Tibial artery (tissue), 4 donors: ENCODE measurements at places on chromosomes 6 and 20.

DNA sequence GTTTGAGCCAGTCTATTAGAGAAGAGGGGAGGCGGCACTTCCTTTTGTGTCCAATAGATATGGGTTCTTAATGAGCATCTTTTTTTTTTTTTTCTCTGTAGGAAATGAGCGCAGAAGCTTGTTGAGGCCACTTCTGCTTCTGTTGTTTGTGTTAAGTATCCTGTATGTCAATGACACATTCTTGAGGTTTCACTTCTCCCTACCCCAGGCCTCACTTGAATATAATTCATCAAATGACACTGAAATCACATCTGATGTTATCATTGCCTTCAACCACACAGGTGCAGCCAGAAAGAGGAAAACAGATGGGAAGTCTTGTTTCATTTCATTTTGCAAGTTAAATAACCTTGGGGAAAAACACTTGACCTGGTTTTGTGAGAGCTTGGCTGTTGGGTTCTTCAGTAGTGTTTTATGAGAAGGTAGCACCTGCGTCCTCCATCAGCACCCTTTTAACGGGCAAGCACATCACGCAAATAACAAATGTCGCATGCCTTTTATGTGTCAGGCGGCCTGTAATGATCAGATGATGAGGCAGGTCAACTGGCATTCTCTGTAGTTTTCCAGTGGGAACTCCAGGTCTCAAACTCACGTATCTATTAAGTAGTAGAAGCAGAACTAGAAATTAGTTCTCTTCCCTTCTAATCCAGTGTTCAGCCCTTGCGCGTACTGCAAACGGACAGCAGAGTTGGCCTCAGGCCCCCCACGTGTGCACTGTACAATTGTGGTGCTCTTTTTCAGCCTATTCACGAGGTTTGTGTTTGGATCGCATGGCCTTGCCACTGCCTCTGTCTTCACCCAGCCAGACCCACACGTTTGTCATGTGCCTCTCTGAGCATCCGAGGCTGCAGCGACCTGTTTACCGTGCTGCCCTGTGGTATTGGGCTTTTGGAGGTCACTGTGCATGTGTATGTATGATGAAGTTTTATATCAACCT is 23.5 kb downstream of the PLEKHG1 start:
- no peak overlapping the region for H3K4me3 ChIP-seq
- peaks cover 3% of the 10 kb centered on the region for H3K27me3 ChIP-seq
- no peaks in the 10 kb centered on the region for H3K36me3 ChIP-seq
- H3K4me1 ChIP-seq = no peaks in the 10 kb centered on the region
- no peak overlapping the region for H3K27ac ChIP-seq

GRCh38 chr6:87723170-87724078 is 21.4 kb upstream of the AKIRIN2 start:
- peak; percentile 71 for DNase-seq
- H3K36me3 ChIP-seq = no peaks in the 10 kb centered on the region
- H3K4me1 ChIP-seq = peaks cover 3% of the 10 kb centered on the region
- H3K27me3 ChIP-seq = no peaks in the 10 kb centered on the region

GRCh38 chr6:101163611-101164010 is 229.9 kb upstream of the GRIK2 start:
- no peak for DNase-seq
- H3K27ac ChIP-seq = no peak overlapping the region
- H3K27me3 ChIP-seq = no peaks in the 10 kb centered on the region
- no peaks in the 10 kb centered on the region for H3K4me1 ChIP-seq
- no peaks in the 10 kb centered on the region for H3K36me3 ChIP-seq

DNA sequence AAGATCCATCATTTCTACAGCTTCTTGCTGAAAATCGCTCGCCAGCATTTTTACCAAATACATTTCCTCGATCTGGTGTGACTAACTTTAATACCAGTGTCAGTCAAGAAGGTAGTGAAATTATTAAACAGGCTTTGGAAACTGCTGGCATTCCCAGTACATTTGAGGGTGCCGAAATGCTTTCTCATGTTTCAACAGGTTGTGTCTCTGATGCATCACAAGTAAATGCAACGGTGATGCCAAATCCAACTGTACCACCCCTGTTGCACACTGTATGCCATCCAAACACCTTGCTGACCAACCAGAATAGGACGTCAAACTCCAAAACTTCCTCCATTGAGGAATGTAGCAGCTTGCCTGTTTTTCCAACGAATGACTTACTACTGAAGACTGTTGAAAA is 64.4 kb upstream of the SMIM8 start:
- DNase-seq = no peak
- no peak overlapping the region for H3K27ac ChIP-seq
- no peaks in the 10 kb centered on the region for H3K4me1 ChIP-seq
- H3K36me3 ChIP-seq = peaks cover 42% of the 10 kb centered on the region

- H3K4me1 ChIP-seq = no peaks in the 10 kb centered on the region
- no peak for DNase-seq
- no peaks in the 10 kb centered on the region for H3K27me3 ChIP-seq
- H3K27ac ChIP-seq = no peak overlapping the region
- H3K36me3 ChIP-seq = no peaks in the 10 kb centered on the region
- no peak overlapping the region for H3K4me3 ChIP-seq
Observed at GRCh38 chr6:108766886-108767285, 81.3 kb upstream of the ARMC2 start.

- H3K4me3 ChIP-seq = no peak overlapping the region
- peaks cover 73% of the 10 kb centered on the region for H3K36me3 ChIP-seq
- no peak overlapping the region for H3K27ac ChIP-seq
- peaks cover 3% of the 10 kb centered on the region for H3K4me1 ChIP-seq
- no peaks in the 10 kb centered on the region for H3K27me3 ChIP-seq
- no peak for DNase-seq
Observed at GRCh38 chr6:152309648-152310047, 327.5 kb downstream of the SYNE1 start.
